ENCODE measurements at places on chromosomes 13 and 19.

- DNase-seq = no peak
Observed at GRCh38 chr13:112213467-112214255, 146.7 kb downstream of the SOX1 start.

GRCh38 chr19:19261350-19262189, 11.5 kb downstream of the TM6SF2 start:
- no peak for DNase-seq

- no peak for DNase-seq
Observed at GRCh38 chr19:17210296-17210695, 4.9 kb upstream of the USE1 start.

- DNase-seq = no peak
Observed at GRCh38 chr13:28251466-28251865, 113.1 kb downstream of the PAN3 start.

DNA sequence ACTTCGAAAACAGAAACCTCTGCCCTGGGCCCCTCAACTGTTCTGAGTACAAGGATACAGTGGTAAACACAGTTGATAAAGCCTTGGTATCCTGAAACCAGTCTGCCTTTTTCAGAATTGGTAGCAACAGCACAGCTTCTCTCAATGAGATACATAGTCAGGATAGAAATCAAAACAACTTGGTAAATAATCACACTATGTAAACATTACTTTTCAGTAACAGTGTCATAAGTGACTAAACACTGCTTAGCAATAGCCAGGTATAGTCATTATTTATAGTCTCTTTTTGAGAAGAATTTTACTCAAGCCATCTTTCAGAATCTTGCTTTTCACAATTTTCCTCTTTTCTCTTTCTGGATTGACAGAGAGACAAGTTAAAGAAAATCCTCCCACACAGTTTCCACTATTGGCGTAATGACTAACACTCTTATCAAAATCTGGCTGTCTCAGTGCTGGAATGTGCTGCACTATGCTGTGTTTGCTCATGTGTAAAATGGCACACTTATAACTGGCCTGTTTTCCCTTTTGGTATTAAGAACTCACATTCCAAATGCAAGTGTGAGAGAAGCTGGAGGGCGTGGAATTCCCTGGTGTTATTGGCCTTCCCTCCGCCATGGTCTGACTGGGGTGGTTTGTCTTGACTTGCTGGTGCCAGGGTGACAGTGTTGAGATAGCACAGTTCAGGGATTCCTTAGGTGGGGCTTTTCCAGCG, 368.8 kb downstream of the TDRD3 start:
- no peak for DNase-seq

DNA sequence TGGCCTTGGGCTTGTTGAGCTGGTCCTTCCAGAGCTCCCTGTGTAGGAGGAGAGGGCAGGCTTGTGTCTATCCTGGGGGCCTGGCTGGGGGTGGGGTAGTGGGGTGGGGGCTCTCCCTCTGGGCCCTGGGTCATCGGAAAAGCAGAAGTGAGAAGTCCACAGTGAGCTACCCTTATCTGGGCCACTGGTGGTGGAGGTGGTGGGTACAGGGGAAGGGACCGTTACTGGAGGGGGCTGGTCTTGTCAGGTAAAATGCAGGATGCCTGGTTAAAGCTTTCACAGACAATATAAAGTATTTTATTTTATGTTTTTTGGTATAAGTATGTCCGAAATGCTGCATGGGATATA, 342 bp upstream of the SIGLEC10 start:
- no peak for DNase-seq

DNA sequence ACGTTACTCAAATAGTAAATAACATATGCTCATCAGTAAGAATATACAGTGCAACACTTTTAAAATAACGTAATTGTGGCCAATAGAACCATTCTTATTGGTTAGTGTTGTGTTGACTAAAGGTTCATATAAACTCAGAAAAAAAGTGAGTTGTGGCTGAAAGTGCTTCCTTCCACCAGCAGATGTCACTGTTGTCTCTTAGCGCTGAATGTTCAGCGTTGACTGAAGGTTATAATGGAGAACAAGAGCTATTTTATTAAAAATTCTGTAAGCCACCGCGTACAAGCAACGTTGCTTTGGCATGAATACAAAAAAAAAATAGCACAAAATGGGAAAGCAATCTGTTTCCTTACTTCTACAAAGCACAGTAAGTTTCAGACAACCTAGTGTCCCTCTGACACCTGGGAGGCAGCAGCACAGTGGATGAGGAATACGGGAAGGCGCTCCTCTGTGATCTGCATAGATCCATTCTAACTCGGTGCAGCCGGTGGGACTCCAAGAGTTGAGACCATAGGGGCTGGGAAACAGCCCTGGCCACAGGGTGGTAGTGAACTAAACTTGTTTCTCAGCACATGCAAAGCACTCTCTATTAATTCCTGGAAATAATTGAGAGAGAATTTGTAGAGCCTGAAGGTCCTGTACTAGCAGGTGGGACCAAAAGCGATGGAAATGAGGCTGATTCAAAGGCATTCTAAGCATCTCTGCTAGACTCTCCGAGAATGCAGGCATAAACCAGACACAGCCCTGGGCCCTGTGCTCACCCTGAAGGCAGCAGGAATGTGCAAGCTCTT, 23.9 kb upstream of the OXGR1 start:
- no peak for DNase-seq

DNA sequence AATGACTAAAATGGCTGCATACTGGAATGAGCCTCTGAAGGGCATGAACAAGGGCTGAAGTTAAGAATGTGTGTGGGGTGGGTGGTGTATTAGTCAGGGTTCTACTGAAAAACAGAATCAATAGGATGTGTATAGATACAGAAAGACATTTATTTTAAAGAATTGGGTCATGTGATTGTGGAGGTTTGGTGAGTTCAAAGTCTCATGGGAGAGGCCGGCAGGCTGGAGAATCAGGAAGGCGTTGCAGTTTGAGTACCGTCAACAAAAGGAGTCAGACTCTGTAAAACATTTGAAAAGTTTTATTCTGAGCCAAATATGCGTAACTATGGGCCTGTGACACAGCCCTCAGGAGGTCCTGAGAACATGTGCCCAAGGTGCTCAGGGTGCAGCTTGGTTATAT, 24.5 kb upstream of the CYSLTR2 start:
- no peak for DNase-seq

DNA sequence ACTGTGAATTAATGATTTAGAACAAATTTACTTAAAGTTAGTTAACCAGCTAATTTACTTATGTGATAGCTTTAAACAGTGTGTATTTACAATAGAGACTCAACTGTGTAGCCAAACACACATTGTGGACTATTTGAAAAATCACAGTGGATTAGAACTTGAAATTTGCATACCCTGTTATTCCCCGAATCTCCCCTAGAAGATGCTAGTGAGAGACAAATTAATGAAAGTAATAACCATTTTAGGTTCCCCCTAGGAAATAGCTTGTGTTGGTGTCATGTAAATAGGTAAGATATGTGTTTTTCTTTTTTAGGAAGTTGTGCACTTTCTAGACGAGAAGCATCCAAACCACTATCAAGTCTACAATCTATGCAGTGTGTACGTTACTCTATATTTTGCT, 98.5 kb downstream of the C1QTNF9 start:
- DNase-seq = no peak
